ENCODE measurements at places on chromosomes 4 and X.

GRCh38 chr4:81118086-81118485 is 87.6 kb downstream of the BMP3 start:
- DNase-seq = no peak

DNA sequence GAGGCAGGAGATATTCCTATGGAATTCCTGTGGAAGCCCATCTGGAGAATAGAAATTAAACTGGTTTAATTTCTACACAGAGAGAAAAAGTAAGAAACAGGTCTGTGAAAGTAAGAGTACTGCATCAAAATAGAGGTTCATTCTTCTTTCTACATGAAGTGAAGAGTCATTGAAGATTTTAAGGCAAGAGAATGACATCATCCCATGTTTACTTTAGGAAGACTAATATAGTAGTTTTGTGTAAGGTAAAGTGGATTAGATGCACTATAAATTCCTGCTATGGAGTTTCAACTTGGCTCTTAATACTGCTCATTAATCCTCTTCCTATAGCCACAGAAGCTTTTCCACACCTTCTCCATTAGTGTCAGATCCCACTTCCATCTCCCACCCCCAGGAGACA is 47.6 kb downstream of the CNGA1 start:
- no peak for DNase-seq

DNA sequence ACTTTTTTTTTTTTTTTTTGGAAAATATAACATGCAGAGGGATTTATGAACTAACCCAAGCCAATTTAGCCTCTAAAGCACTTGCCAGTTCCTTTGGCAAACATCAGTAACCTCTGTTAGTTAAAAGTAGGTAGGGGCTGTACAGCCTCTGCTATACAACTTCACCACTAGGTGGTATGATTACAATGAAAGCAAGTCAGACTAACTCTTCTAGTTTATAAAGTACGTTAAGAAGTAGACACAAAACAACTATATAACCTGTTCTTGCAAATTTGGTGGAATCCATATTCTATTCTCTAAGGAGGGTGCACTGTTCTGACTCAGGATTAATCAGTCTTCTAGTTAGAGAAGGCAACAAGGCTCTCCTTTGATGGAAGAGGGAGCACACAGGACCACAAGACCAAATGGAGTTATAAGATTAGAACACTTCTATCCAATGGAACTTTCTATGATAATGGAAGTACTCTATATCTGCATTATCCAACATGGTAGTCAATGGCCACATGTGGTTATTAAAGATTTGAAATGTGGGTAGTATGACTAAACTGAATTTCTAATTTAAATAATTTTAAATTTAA is 12.8 kb downstream of the AIMP1 start:
- DNase-seq = peak; percentile 32

DNA sequence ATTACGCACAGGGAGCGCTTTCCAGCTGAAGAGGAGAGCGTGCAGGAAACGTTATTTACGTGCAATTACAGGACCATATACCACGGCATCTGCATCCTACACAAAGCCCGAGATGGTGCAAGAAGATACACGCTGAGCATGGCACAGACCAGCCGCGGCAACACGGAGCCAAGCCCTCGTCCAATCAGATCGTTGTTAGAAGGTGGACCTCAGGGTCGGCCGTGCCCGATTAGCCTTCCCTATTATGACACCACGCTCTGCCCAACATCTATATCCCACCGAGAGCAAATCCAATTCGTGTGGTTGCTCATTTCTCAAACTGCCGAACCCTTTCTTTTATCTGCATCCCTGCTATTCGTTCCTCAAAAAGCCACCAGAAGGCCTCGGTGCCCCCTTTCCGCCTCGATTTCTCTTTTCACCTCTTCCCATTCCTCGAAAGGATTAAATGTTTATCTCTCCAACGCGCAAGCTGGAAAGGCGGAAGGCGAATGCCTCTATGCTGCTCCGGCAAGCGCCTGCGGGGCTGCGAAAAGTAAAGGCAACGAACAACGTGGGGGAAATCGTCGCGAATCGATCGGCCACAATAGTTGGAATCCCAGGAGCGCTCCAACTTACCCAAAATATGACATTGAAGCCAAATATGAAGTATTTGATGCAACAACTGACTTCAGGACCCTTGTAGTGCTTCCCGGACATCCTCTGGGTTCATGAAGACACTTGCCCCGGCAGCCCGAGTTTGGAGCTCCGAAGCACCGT is 702 bp downstream of the TSPAN5 start:
- peak; percentile 42 for DNase-seq

DNA sequence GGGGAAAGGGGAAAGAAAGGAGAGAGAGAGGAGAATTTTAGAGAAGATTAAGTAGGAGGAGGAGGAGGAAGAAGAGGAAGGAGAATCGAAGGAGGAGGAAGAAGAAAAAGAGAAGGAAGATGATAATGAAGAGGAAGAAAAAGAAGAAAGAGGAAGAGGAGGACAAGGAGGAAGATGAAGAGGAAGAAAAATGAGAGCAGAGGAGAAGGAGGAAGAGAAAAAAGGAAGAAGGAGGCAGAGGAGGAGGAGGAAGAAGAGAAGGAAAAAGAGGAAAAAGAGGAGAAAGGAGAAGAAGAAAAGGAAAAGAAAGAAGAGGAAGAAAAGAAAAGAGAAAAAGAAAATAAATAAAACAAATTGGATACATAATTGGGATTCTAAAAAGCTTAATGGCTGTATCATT is 181.4 kb downstream of the ARHGAP6 start:
- no peak for DNase-seq

- DNase-seq = no peak
These were observed 58.4 kb downstream of the AMELX start for GRCh38 chrX:11351375-11352295.

DNA sequence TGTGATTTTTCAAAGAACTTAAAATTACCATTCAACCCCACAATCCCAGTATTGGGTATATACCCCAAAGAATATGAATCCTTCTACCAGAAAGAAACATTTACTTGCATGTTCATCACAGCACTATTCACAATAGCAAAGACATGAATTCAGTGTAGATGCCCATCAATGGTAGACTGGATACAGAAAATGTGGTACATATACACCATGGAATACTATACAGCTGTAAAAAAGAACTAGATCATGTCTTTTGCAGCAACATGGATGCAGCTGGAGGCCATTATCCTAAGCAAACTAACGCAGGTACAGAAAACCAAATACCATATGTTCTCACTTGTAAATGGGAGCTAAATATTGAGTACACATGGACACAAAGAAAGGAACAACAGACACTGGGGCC is 34.1 kb upstream of the TMPRSS11F start:
- no peak for DNase-seq

GRCh38 chrX:27598312-27598711 is 8.2 kb downstream of the DCAF8L2 start:
- DNase-seq = no peak

DNA sequence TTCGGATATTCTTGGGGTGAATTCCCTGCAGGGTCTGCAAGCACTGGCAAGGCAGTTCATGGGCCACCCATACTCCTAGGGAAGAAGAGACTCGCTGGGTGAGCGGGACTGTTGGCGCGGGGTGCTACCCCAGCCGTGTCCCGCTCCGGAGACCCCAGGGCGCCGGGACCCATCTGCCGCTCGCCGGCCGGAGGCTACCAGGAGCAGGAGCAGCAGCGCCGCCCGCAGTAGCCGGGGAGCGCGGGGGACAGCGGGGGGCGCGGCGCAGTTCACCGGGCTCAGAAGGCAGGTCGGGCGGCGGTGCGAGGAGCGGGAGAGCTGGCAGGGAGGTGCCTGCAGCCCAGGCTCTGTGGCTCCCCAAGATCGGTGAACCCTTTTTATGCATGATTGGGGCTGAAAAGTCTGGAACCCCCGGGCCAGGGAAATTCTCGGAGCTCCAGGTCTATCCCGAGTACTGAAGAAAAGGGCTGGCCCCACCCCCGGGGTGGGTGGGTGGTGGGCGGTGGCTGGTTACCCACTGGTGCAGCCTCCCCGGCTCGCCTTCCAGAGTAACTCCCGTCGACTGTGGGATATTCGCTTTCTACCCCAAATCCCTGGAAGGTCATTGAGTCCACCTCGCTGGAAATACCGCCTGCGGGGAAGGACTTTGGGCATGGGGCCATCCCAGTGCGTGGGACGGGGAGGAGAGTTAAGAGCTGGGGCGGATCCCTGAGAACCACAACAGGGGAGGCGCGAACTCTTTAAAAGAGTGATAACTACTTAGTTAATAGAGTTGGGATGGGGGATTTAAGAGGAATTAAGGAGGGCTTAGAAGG is 37.6 kb downstream of the PF4 start:
- no peak for DNase-seq

GRCh38 chrX:15358533-15358932 is 23.2 kb upstream of the PIGA start:
- no peak for DNase-seq

GRCh38 chr4:77861495-77861894 is 1.1 kb upstream of the MRPL1 start:
- DNase-seq = no peak

GRCh38 chrX:10280071-10280470 is 123.3 kb downstream of the CLCN4 start:
- no peak for DNase-seq

GRCh38 chr4:26055855-26056254 is 141.8 kb downstream of the SMIM20 start:
- DNase-seq = no peak

- no peak for DNase-seq
These were observed 185.1 kb upstream of the DIPK2B start for GRCh38 chrX:45385757-45386156.

DNA sequence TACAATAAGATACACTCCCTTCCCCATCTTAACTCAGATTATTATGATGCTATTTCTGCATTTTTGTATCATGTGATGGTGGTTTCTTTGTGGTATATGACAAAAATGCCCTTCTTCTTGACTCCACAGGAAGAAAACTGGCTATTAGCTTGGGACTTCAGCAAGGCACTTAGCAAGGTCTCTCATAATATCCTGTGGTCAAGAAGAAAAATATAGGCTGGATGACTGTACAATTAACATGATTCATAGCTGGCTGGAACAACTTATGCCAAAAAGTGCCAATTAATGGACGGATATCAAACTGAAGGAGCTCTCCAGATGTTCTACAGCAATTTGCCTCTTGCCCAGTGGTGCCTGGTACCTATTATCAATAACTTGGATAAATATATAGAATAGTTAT is 2.3 kb upstream of the MID1IP1 start:
- DNase-seq = no peak

GRCh38 chr4:148216866-148217814 is 225.1 kb downstream of the NR3C2 start:
- DNase-seq = no peak

GRCh38 chrX:154019633-154020528 is at the start of gene IRAK1:
IRAK1 (minus strand) TSS chrX:154019902; CDS start chrX:154019812, 90 bp downstream.
- no peak for DNase-seq

DNA sequence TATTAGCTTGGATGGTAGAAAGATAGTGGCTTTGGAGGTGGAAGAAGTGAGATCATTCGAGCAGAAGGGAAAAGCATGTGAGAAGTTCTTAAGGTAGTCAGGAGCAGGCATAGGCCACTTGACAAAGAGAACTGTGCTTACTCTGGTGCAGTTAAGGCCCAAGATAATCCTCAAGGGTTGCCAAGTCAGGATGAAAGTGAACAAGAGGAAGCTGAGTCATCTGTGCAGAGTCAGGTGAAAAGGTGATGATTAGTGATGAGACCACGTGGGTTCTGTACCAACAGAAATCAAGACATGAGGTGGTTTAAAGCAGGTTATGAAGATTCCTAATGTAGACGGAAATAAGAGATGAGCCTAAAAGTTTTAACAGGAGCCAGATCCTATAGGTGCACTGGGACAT is 369.8 kb downstream of the DTHD1 start:
- DNase-seq = no peak

- no peak for DNase-seq
These were observed 268.9 kb upstream of the KCNIP4 start for GRCh38 chr4:22217480-22217879.

GRCh38 chr4:166594326-166594946 is 639.9 kb downstream of the SPOCK3 start:
- no peak for DNase-seq

DNA sequence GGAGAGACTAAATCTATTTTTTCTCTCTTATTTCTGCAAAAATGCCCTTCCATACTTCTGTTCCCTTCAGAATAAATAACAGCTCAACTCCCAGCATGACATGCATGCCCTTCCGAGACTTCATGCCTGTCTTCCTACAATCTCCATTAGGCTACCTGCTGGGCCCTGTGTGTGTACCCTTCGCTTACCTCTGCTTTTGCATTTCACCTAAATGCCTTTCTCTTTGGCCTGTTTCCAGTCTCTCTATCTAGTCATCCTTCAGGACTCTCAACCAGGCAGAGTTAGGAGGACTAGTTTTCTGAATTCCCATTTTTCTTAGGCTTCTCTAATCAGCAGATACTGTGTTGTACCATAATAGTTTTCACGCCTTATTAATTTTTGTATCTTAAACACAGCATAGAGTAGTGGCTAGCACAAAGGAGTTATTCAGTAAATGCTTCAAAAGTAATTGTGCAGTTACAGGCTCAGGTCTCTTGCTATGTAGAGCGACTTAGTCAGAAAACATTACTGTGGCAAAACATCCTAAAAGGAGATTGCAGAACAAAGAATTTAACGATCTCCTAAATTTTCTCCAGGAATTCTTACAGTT is 20.5 kb downstream of the SEPTIN11 start:
- DNase-seq = no peak

GRCh38 chr4:101696276-101697010 is 94.1 kb upstream of the BANK1 start:
- no peak for DNase-seq

DNA sequence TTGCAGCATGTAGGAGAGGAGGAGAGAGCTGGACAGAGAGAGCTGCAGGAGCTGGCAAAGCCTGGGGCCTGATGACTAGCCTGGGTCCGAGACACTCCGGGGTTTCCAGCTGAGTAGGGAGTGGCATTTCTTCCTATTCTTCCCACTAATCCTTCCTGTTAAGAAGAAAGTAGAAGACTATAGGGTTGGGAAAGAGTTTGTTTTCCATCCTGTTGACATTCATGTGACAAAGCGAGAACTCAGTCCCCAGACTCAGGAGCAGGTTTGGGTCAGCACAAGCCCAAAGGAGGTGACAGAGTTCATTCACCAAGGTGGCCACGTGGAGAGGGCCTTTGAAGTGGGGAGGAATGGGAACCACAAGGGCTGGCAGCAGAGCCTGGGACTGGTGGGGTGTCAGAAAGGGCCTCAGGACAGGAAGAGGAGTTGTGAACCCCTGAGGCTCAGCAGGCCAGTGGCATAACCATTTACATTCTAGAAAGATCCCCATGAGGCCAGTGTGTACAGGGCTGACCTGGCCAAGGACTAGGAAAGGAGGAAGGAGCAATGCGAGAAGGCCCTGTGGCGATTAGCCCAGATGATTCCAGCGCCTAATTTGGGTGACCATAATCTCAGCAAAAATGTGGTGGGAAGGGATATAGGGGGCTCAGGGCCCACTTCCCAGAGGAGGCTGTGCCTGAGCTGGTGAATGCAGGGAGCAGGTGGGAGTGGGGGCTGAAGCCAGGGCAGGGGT is 3.3 kb upstream of the HAUS3 start:
- DNase-seq = no peak

- no peak for DNase-seq
These were observed 177.8 kb upstream of the DKK2 start for GRCh38 chr4:107213880-107214279.

DNA sequence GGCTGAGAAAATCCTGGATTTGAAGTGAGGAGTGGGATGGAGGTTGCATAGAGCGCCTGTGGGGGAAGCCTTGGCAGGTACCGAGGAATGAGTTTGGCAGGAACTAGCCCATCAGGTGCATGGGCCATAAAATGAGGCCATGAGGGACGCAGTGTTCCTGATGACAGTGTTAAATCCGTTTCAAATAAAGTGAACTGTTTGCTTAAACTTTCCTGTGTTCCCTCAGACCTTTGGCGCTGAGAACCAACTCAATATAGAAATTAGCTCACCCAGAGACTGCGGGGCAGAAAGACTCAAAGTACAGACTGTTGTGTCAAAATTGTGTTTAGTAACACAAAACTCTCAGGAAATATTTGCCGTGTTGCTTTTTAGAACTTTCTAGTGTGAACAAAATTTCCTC is 250.0 kb upstream of the NR3C2 start:
- DNase-seq = no peak

Measured in SW 1271 (cell line).